ENCODE measurements at places on chromosomes 2 and 18. TPM values are rescaled to one million over a fixed set of nuclear protein-coding genes. Genes with fewer than 3 reads are reported as not detected.

The KCNE4 gene
- total RNA-seq: not detected

The IL36A gene
- not detected for total RNA-seq

The MPHOSPH10 gene
- total RNA-seq: 74.2 TPM

The SEC11C gene
- 57.8 TPM for total RNA-seq

The PPP1R1C gene
- total RNA-seq: not detected

The CBLN2 gene
- total RNA-seq: not detected

The SULT6B1 gene
- total RNA-seq: not detected
